ENCODE measurements at places on chromosomes 16 and 17. TPM values are rescaled to one million over a fixed set of nuclear protein-coding genes. Genes with fewer than 3 reads are reported as not detected.

- no peak for DNase-seq
Measured at GRCh38 chr16:19011169-19011731, 27.5 kb downstream of the TMC7 start.

GRCh38 chr16:73275024-73275423 is 227.1 kb upstream of the ZFHX3 start:
- no peak for DNase-seq

MT1M gene
- 46.0 TPM for total RNA-seq

DBNDD1 gene
- total RNA-seq, result 7.9 TPM

DNA sequence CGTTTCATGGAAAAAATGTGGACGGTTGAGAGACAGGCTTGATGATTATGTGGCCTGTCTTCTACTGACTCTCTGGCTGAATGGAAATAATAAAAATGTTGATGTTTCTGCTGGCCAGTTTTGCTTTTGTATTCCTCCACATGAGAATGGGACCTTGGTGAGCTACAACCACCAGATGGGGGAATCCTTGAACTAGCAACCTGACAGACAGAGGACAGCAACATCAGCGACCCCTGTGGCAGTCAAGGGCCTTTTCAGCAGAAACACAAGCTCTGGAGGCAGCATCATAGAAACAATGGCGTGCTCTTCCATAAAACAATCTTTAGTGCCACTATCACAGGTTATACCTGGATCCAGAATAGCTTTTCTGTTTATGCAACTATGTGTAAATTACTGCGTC is 84.0 kb upstream of the ATP2A3 start:
- DNase-seq, result no peak

KRT25 gene
- not detected for total RNA-seq

DNA sequence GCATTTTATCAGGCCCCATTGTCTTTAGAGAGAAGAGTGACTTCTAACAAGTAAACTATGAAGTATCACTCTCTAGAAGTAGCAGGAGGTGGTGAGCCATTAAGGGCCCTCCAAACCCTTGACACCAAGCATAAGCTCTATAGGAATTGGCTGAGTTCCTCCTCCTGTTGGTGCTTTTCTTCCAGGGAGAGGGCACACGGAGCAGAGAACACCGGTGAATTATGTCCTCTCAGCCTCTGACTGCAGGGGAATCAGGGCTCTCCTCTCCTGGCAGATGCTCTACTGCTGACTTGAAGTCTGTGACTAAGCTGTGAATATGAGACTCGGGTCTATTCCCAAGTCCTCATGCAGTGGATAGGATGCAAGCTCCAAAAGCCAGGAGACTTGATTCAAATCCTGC is 32.3 kb downstream of the CHD9 start:
- no peak for DNase-seq

- no peak for DNase-seq
Measured at GRCh38 chr16:71623597-71623996, 2.4 kb upstream of the MARVELD3 start.

G6PC1 gene
- total RNA-seq, result not detected

DNA sequence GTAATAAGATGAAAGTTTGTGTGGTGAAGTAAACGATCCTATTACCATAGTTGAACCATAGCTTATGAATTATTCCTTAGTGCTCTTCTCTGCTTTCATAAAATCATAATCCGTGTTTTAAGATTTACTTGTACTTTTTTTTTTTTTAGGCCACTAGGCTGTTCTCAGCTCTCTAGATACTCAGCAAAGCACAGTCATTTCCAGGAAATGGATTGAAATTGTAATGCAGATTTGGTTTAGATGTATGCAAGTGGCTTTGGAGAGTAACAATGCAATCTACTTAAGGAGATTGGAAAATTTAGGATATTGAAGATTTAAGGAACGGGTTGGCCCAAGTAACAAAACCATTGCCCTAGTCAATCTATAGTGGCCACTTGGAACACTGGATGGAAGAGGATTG is 125.1 kb downstream of the PITPNC1 start:
- no peak for DNase-seq

DNA sequence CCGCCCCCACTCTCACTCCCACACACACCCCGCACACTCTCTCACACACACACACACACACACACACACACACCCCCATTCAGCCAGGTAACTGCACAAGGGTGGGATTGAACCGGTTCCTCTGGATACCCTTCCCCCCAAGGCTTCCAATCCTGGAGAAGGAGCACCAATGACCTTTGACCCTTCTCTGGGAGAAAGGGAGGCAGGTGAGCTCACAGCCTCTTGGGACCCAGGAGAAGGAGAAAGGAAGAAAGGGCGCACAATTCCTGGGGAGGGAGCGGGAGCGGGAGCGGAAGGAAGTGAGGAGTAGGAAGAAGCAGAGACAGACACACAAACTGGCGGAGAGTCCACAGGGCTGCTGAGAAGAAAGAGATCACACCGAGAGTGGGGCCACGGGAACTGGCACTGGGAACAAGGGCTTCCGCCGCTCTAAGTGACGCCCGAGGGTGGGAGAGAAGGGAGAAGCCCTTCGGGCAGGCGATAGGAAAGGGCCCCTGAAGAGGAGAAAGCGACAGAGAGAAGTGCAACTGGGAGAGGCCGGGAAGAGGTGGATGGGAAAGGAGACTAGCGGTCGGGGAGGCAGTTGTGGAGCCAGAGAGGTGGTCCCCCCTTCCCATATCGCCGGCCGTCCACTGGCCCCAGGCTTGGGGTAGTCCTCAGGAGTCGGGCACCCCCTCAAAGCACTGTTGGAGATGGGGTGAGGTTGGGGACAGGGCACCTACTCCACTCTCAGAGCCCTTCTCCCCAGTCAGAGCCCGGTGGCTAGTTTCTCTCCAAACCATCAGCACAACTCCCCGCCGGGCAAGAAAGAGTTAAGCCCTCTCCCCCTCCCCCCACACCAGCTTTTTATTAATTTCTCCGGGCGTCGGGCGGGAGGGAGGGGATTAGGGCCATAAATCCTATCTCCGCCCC is 1.3 kb downstream of the SAMD14 start:
- no peak for DNase-seq

- DNase-seq, result no peak
Measured at GRCh38 chr16:87918866-87919680, 17.3 kb downstream of the CA5A start.

ST6GALNAC1 gene
- 1.3 TPM for total RNA-seq

SDR42E1 gene
- 11.7 TPM for total RNA-seq

GRCh38 chr17:6240001-6240400 is 169.8 kb downstream of the WSCD1 start:
- DNase-seq, result no peak

- DNase-seq, result no peak
Measured at GRCh38 chr17:9313346-9313745, 262.3 kb downstream of the STX8 start.

DNA sequence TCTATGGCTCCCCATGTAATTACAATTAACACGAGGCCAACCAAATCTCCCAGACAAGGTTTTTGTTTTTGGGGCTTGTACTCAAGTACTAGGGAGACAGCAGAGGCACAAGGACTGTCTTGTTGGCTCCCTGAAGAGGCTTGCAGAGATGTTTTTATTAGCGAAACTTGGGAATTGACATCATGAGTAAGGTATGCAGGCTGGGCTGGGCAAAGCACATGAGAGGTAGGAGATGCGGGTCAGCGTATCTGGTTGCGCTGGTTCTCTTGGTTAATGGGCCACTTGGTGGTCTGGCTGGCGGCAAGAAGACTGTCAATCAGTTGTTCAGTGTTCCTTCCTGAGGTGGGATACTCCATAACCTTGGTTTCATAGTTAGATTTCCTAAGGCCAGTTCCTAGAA is 28.9 kb downstream of the LCMT1 start:
- DNase-seq, result no peak

DNA sequence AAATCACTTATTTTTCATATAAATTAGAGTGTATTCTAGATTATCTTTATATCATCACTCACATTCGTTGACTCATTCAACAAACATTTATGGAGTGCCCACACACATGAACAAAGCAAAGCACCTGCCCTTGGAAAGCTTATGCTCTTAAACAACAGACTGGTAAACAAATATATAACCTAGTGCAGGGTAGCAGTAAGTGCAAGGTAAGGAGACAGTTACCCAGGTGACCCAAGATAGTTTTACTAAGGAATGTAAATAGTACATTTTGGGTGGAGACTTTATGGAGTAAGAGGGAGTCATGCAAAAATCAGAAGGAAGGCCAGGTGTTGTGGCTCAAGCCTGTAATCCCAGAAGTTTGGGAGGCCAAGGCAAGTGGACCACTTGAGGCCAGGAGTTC is 40.4 kb upstream of the HELZ start:
- DNase-seq, result no peak

- no peak for DNase-seq
Measured at GRCh38 chr16:25988084-25988483, 296.3 kb downstream of the HS3ST4 start.

CACNG4 gene
- not detected for total RNA-seq

GRCh38 chr17:66829386-66829864 is 5.5 kb upstream of the CACNG5 start:
- DNase-seq, result no peak
